Osteoblast (primary cell): ENCODE measurements at places on chromosomes 3 and 15. TPM values are rescaled to one million over a fixed set of nuclear protein-coding genes. Genes with fewer than 3 reads are reported as not detected.

The ANAPC13 gene
- total RNA-seq: 68.4 and 77.5 TPM in 2 replicates

The NR2E3 gene
- total RNA-seq: under 0.01 TPM in 2 replicates

The ST6GAL1 gene
- 8.0 and 9.1 TPM in 2 replicates for total RNA-seq

The ATP8B4 gene
- 0.88 and 1.1 TPM in 2 replicates for total RNA-seq

The GUCA1C gene
- total RNA-seq: not detected in 2 replicates

The CERS3 gene
- total RNA-seq: not detected in 2 replicates

The RBPMS2 gene
- total RNA-seq: 0.29 TPM in 1 of 2 replicates, not detected in the other

The UNC13C gene
- total RNA-seq: under 0.01 TPM in 1 of 2 replicates, not detected in the other

The MYO5C gene
- total RNA-seq: under 0.01 TPM in 2 replicates

The AP3B2 gene
- under 0.01 and 0.36 TPM in 2 replicates for total RNA-seq

The ACSBG1 gene
- under 0.01 TPM in 2 replicates for total RNA-seq

The IFT57 gene
- total RNA-seq: 74.9 and 88.7 TPM in 2 replicates

The PLCD1 gene
- total RNA-seq: 23.2 and 23.6 TPM in 2 replicates

The ST3GAL6 gene
- 2.2 and 2.7 TPM in 2 replicates for total RNA-seq

The FAIM gene
- total RNA-seq: 9.7 and 13.0 TPM in 2 replicates

The SLC49A4 gene
- total RNA-seq: 41.8 and 43.4 TPM in 2 replicates

The ANKRD34C gene
- total RNA-seq: not detected in 2 replicates
